Smooth muscle cell of bladder (primary cell): ENCODE measurements at places on chromosomes 4 and X. TPM values are rescaled to one million over a fixed set of nuclear protein-coding genes. Genes with fewer than 3 reads are reported as not detected.

Gene SOX3
- not detected in 2 replicates for total RNA-seq

Gene USP11
- 45.4 and 45.9 TPM in 2 replicates for total RNA-seq

Gene PABPC5
- total RNA-seq: 1.1 and 1.6 TPM in 2 replicates

Gene NMU
- not detected in 2 replicates for total RNA-seq

Gene ENOX2
- 8.0 and 8.3 TPM in 2 replicates for total RNA-seq

Gene NSUN7
- under 0.01 TPM in 1 of 2 replicates, not detected in the other for total RNA-seq
